ENCODE measurements at places on chromosomes 5 and 9. TPM values are rescaled to one million over a fixed set of nuclear protein-coding genes. Genes with fewer than 3 reads are reported as not detected.

The DDX4 gene
- polyA plus RNA-seq, result 0.04 TPM

The FST gene
- polyA plus RNA-seq, result 18.1 TPM

The AK8 gene
- 3.2 TPM for polyA plus RNA-seq

The FOXD4L4 gene
- not detected for polyA plus RNA-seq

The RNF183 gene
- polyA plus RNA-seq, result 4.9 TPM

The PFN3 gene
- polyA plus RNA-seq, result 1.1 TPM

The SHISAL2B gene
- not detected for polyA plus RNA-seq

The PCDH1 gene
- 28.3 TPM for polyA plus RNA-seq

Measured in right renal pelvis (tissue), 4 donors.